ENCODE measurements at places on chromosomes 5 and 9.

GRCh38 chr9:27337833-27338526 is 41.0 kb upstream of the EQTN start:
- no peak for DNase-seq

- DNase-seq, result no peak
These were observed 2.6 kb upstream of the MZB1 start for GRCh38 chr5:139392324-139392677.

- DNase-seq, result no peak
These were observed 13.6 kb downstream of the GLRA1 start for GRCh38 chr5:151911011-151911410.

GRCh38 chr5:159324102-159324755 is 6.1 kb downstream of the IL12B start:
- no peak for DNase-seq

GRCh38 chr9:115764645-115765044 is 388.9 kb upstream of the PAPPA start:
- DNase-seq, result no peak

- no peak for DNase-seq
These were observed 42.1 kb downstream of the WDR41 start for GRCh38 chr5:77449981-77450380.

DNA sequence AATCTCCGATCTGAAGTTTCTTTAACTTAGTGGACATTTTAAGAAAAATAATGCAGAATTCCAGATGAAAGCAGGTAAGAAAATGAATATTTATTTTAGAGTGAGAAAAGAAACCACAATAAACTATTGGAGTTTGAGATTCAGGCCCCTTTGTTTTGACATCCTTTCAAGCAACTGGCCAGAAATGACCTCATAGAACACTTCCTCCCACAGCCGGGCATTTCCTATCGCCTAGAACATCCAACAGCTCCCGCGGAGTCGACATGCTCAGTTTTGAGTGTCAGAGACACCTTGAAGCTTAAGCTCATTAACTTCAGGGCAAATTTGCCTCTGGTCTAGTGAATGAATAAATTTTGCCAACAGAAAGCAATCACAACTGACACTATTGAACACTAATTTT is 369.2 kb downstream of the TLE4 start:
- no peak for DNase-seq

- DNase-seq, result no peak
These were observed 702.8 kb downstream of the SEMA5A start for GRCh38 chr5:8842971-8843551.

DNA sequence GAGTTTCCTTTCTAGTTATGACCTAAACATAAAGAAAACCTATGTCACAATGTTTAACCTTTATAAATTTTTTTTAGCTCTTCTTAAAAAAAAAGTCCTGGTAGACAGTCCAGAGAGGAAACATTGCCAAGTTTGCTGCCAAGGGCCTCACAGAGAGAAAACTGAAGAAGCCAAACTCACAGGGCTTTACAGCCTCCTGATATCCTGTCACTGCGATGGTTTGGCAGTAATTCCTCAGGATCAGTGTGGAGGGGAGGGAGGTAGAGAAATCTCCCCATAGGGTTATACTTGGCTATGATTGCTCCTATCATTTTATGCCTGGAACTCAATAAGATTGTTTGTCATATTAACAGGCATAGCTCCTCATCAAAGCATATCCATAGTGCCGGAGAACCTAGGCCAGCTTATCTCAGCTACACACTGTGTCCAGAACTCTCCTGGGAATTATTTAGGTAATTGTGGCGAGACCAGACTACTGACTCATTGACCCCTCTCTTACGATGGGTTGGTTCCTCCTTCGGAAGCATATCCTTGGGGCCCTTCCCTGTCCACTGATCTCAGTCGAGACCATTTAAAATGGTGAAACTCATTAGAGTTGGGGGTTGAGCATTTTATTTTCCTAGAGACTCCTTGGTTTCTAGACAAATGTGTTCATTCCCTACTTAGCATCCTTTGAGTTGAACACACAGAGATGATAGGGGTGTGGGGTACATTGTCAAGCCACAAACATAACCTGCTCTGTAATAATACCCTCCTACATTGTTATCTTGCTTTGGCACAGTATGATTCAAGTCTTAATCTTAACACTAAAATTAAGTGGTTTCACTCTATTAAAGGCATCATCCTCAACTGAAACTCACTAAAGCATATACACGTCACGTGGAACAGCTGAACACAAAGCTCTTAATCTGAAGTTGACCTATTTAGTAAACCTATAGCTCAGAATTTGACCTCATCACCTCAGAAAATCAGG is 53.4 kb upstream of the TMC1 start:
- DNase-seq, result no peak

DNA sequence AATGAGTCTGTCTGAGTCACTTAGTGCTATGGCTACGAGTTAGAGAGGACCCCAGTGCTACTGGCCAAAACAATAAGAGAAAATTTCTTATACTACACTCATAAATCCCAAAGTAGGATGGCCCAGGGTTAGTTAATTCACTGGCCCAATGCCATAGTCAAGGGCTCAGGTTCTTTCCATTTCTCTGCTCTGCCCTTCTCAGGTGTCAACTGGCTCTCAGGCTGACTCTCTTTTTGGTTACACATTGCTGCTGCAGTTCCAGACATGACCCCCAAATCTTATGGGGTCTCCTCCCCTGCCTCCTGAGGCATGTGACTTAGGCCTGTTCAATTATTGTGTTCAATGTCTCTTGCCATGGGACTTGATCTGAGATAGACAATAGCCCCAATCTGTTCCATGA is 70.4 kb downstream of the ARHGEF37 start:
- no peak for DNase-seq

GRCh38 chr5:87321605-87322004 is 53.9 kb downstream of the RASA1 start:
- DNase-seq, result no peak

DNA sequence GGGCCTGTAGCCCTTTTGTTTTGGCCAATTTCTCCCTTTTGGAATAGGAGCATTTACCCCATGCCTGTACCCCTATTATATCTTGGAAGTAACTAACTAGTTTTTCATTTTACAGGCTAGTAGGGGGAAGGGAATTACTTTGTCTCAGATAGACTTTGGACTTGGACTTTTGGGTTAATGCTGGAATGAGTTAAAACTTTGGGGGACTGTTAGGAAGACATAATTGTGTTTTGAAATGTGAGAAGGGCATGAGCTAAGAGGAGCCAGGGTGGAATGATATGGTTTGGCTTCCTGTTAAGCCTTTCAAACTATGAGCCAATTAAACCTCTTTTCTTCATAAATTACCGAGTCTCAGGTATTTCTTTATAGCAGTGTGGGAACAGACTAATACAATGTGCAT is 168.1 kb downstream of the FGF1 start:
- DNase-seq, result no peak

DNA sequence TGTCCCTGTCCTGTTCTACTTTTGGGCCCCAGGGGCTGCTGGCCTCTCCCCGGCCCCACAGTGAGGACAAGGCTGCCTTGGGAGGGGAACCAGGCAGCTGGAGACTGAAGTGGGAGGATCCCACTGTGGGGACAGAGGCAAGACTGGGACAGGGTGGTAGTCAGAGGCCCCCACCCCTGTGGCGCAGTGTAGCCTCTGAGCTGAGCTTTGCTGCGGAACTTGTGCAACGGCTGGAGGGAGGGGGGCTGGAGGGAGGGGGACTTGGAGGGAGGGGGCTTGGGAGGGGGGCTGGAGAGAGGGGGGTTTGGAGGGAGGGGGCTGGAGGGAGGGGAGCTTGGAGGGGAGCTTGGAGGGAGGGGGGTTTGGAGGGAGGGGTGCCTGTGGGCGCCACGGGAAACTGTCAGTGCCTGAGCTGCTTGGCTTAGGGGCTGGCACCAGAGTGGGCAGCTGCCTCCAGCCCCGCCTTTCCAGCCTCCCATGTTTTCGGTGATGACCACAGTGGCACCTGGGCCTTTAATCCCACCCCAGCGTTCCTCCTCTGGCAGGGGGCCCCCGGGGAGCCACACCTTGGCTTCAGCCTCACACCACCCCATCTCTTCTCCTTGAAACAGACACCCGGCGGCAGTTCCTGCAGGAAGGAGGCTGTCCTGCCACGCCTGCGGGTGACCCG is 2.3 kb upstream of the FUT7 start:
- no peak for DNase-seq

GRCh38 chr5:153520952-153521351 is 30.5 kb downstream of the GRIA1 start:
- DNase-seq, result no peak

GRCh38 chr5:102867992-102868662 is 113.0 kb downstream of the PAM start:
- no peak for DNase-seq

DNA sequence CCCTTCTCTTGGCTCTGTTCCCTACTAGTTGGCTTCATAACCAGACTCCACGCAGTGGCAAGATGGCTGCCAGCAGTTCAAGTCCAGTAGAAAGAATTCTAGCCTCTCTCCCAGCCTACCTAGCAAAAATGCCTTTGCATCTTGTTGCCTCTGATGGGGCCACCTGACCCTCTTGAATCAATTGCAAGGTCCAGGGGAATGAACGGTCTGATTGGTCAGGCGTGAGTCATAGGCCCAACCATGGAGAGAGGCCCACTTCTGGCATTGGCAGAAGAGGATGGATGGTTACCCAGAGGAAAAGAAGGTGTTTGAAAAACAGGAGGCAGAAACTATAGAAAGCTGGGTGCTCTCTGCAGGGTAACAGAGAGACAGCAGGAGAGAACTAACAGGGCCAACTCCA is 622.6 kb downstream of the CCDC171 start:
- no peak for DNase-seq

GRCh38 chr5:175551266-175551665 is 72.9 kb downstream of the SFXN1 start:
- DNase-seq, result no peak
